ENCODE measurements at places on chromosomes 6 and 20.

GRCh38 chr20:35883336-35883777, 70.9 kb downstream of the SCAND1 start:
- no peak for DNase-seq

DNA sequence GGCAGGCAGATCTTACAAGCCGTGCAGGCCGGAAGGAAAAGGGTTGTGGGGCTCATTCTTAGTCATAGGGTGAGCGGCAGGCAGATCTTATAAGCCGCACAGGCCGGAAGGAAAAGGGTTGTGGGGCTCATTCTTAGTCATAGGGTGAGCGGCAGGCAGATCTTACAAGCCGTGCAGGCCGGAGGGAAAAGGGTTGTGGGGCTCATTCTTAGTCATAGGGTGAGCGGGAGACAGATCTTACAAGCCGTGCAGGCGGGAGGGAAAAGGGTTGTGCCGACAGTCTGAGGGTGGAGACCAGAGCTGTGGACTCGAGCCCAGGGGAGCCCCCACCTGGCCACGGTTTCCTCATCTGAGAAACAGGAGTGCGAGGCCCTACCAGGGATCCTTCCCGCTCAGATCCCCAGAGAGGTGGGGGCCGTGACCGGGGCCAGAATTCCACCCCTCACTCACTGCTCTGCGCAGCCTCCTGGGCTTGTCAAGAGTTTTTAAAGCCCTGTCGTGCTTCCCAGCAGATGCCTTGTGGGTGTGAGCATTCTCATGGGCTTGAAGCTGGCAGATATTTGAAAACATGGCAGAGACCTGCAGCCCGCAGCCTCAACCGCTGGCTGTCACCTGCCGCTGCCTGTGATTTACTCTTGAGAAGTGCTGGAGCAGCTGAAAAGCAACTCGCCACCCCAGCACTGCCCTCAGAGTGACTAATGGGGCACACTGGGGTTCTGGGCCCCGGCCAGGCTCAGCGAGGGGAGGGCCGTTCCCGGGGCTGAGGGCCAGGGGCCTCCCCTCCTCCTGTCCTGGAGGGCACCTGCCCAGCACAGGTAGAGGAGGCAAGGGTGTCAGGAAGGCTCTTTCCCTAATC, 31.9 kb downstream of the NTSR1 start:
- DNase-seq = no peak

DNA sequence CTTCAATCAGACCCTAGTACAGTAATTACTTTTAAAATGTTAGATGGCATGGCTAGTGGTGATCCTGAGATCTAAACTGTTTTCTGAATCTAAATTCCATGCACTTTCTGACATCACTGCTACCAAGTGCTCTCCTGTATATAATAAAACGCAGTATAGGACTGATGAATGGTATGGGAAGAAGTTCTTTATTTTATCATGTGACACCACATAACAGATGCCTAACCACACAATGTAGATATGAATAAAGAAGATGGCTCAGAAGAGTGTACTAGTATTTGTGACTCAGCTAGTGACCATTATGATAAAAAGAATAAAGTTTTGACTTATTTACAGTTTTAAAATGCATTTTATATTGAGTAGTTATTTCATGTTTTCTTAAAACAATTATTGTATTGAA, 8.5 kb downstream of the NDUFAF4 start:
- DNase-seq = no peak

DNA sequence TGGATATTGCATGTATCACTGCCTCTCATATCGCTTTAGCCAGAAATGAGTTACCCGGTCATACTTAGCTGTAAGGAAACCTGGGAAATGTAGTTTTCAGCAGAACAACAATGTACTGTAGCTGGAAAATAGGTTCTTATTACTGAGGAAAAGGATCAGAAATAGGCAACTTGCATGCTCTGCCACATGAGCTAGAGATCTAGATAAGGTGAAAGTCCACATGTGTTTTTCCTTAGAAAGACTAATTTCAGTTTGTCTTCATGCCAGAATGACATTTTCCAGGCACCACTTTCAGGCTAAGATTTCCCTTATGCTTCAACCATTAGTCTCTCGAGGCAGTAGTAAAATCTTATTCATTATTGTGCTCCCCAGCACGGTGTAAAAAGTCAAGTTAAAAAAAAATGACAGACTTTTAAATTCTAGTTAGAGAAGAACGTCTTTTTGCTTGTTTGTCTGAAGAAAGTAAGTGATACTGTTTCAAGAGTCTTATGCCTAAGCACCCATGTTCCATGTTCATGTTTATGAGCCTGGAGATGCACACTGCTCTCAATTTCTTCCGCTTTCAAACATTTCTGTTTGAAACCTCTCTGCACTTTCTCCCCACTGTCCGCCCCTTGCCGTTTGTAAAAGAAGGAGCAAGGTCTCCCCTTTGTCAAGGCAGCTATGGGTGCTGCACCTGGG, 67.6 kb downstream of the ZNF831 start:
- no peak for DNase-seq

GRCh38 chr6:53159558-53159957, 10.9 kb upstream of the GCM1 start:
- DNase-seq = peak; percentile 26

DNA sequence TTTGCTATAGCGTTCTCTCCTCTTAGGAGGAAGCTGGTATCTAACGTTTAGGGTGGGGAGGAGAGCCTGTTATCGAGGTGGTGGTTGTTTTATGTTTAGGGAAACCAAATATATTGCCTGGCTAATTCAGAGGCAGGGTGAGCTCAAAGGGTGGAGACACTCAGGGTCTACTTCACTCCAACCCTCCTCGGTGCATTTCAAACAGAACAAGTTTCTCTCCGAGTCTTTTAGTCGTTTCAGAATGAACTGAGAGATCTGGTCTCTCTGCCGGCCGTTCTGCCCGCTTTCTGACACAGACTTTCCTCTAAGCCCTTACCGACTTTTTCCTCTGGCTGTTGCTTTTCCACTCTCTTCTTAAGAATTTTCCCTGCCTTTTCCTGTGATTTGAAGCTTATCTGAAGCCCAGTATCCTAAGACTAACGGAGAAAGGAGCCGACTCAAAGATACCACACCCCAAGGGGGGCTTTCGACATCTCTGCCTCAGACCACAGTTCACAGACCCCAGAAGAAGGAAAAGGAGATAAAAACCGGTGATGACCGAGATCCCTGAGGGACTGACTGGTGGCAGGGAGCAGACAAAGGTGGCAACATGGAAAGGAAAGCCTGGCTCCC, 865 bp downstream of the STK38 start:
- DNase-seq = peak; percentile 26

DNA sequence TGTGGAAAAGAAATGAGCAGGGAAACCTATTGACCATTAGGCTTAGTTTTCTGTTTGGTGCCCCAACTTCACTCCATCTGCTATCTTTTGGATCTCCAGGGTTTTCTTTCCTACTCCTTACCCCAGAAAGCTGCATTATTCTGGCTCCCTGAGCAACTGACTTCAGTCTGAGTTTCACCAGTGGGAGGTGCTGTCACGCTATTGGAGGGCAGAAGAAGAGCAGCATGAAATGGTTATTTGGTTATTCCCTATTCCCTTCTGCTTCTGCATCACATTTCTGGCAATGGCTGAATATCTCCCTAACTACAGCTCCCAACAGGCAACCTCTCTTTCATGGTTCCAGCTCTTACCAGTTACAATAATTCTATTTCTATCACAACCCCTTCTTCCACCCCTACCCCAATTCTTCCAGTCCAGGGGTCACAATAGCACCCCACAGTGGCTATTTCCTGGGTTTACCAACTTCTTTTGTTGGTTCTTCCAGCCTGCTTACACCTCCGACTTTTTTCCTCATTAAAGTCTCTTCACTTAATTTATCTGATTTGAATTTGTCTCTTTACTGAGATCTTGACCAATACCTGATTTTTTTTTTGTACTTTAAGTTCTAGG, 311.5 kb downstream of the PLCB1 start:
- no peak for DNase-seq

DNA sequence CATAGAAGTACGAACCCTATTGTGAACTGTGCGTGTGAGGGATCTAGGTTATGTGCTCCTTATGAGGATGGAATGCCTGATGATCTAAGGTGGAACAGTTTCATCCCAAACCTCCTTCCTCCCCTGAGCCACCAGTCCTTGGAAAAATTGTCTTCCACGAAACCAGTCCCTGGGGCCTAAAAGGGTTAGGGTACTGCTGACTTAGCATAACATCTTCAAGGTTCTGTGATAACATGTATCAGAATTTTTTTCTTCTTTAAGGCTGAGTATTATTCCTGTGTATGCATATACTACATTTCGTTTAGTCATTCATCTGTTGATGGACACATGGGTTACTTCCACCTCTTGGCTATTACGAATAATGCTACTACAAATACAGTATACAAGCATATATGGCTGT, 80.2 kb downstream of the TSHZ2 start:
- no peak for DNase-seq

- no peak for DNase-seq
Measured at GRCh38 chr6:168992446-168993144, 261.1 kb downstream of the THBS2 start.

GRCh38 chr6:142275236-142276006, 26.4 kb upstream of the ADGRG6 start:
- DNase-seq = no peak

DNA sequence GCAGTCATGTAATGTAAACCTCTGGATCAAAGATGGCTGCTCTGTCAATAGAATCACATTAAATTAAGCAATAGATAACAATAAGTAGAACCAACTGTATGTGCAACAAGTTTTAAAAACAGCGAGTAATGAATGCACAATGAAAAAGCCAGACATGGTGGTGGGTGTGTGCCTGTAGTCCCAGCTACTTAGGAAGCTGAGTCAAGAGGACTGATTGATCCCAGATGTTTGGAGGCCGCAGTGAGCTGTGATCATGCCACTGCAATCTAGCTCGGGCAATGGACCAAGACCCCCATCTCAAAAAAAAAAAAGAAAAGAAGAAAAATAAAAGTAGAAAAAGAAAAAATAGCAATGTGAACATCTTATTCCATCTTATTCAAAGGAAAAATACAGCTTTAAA, 558.7 kb upstream of the MMS22L start:
- DNase-seq = no peak

DNA sequence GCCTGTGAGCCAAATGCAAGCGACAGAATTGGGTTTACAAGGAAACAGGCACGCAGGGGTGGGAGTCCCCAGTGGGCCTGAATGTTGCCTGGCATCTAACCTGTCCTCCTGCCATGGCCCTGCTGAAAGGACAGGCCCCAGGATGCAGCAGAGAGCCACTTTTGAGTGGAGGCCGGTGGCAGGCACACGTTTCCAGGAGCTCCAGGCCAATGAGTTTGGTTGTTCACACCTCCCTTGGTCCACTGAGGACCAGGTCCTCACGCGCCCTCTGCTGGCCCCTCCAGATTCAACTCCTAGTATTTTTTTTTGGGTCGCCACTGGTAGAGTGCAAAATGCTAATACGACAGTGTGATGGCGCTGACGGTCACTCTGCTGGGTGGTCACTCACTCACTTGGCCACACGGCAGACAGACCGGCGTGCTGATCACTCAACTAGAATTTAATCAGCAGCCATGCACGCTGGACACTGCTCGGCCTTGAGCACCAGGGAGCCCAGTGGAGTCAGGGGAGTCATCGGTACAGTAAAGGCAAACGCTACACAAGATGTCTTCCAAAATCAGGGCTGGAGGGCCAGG, 81.7 kb upstream of the NFATC2 start:
- peak; percentile 87 for DNase-seq
